ENCODE measurements at places on chromosomes 12 and 14. TPM values are rescaled to one million over a fixed set of nuclear protein-coding genes. Genes with fewer than 3 reads are reported as not detected.

GRCh38 chr14:90384543-90384911, 12.3 kb upstream of the CALM1 start:
- no peaks in the 10 kb centered on the region for H3K36me3 ChIP-seq
- H3K27ac ChIP-seq: peak overlapping the region; percentile 93
- DNase-seq: no peak
- H3K4me1 ChIP-seq: no peaks in the 10 kb centered on the region
- no peaks in the 10 kb centered on the region for H3K27me3 ChIP-seq
- H3K4me3 ChIP-seq: peak overlapping the region; percentile 64

GRCh38 chr12:26767116-26767515, 65.9 kb downstream of the ITPR2 start:
- no peaks in the 10 kb centered on the region for H3K27me3 ChIP-seq
- DNase-seq: no peak
- H3K4me1 ChIP-seq: peaks cover 10% of the 10 kb centered on the region
- H3K27ac ChIP-seq: no peak overlapping the region
- no peaks in the 10 kb centered on the region for H3K36me3 ChIP-seq

GRCh38 chr12:75850721-75851462, 180.7 kb downstream of the PHLDA1 start:
- no peaks in the 10 kb centered on the region for H3K27me3 ChIP-seq
- H3K4me3 ChIP-seq: no peak overlapping the region
- DNase-seq: no peak

- H3K4me3 ChIP-seq: no peak overlapping the region
- no peak for DNase-seq
- peak overlapping the region; percentile 77 for H3K27ac ChIP-seq
- H3K36me3 ChIP-seq: no peaks in the 10 kb centered on the region
Observed at GRCh38 chr12:41213648-41214047, 25.5 kb downstream of the PDZRN4 start.

DNA sequence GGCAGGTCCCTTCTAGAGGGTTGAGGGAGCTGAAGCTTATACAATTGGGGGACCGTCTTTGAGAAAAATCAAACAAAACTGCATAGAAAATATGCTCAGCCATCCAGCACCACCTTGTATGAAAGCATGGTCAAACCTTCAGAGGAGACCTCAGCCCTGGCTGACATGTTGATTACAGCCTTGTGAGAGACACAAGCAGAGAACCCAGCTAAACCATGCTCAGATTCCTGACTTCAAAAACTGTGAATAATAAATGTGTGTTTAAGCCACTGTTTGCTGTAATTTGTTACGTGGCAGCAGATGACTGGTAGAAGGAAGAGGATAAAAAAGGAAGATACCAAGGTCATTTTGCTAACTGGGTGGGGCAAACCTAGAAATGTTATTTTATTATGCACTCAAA, 115.7 kb downstream of the NUAK1 start:
- no peak overlapping the region for H3K4me3 ChIP-seq
- no peaks in the 10 kb centered on the region for H3K27me3 ChIP-seq
- H3K36me3 ChIP-seq: no peaks in the 10 kb centered on the region
- no peaks in the 10 kb centered on the region for H3K4me1 ChIP-seq
- DNase-seq: no peak
- H3K27ac ChIP-seq: no peak overlapping the region

DNA sequence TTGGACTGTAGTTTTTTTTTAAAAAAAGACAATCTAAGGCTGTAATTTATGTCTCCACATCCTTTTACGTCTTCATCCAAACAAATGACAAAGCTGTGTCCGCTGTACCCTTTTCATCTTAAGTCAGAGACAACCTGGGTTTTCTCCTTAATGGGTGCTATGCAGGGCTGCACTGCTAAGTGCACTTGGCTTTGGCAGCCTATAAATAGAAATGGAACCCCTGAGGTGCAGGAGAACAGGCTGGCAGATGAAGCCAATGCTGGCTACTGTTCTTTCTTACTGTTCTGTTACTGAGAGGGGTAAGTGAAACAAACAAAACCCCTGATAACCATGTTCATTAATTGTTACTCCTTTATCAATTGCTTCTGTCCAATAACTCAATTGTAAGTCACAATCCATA, 47.1 kb upstream of the KICS2 start:
- H3K27me3 ChIP-seq: no peaks in the 10 kb centered on the region
- H3K4me1 ChIP-seq: no peaks in the 10 kb centered on the region
- no peak overlapping the region for H3K27ac ChIP-seq

Gene ZBTB42
- 3.2 TPM for total RNA-seq

Gene SRRM4
- 0.14 TPM for total RNA-seq

Gene CCDC198
- total RNA-seq: not detected

Gene MORN3
- total RNA-seq: not detected

Gene MCRS1
- 47.8 TPM for total RNA-seq

Gene GSG1
- not detected for total RNA-seq

Gene AICDA
- total RNA-seq: not detected

Gene GZMH
- not detected for total RNA-seq
